ENCODE measurements at places on chromosomes 3 and 15. TPM values are rescaled to one million over a fixed set of nuclear protein-coding genes. Genes with fewer than 3 reads are reported as not detected.

CLDN16 gene
- total RNA-seq = not detected

PXYLP1 gene
- 8.6 TPM for total RNA-seq

P2RY14 gene
- not detected for total RNA-seq

STAC gene
- total RNA-seq = 17.5 TPM

CPNE9 gene
- not detected for total RNA-seq

GOLGA6D gene
- not detected for total RNA-seq

CPA3 gene
- not detected for total RNA-seq

ZPLD1 gene
- not detected for total RNA-seq

ANKDD1A gene
- 15.3 TPM for total RNA-seq

ARPP19 gene
- 43.6 TPM for total RNA-seq

BCL2A1 gene
- total RNA-seq = not detected

TMEM45A gene
- total RNA-seq = 56.3 TPM

ETV5 gene
- 24.7 TPM for total RNA-seq

ZNF80 gene
- not detected for total RNA-seq

PAK6 gene
- total RNA-seq = not detected

MCTP2 gene
- total RNA-seq = 4.7 TPM

SCG5 gene
- total RNA-seq = 100 TPM

CEP19 gene
- 1.6 TPM for total RNA-seq

POLR2H gene
- 75.2 TPM for total RNA-seq

FBXW12 gene
- not detected for total RNA-seq

NUP210 gene
- total RNA-seq = not detected

FBLN2 gene
- total RNA-seq = 587 TPM

CASR gene
- total RNA-seq = not detected

LMAN1L gene
- not detected for total RNA-seq

THBS1 gene
- total RNA-seq = 3,043 TPM

SPESP1 gene
- total RNA-seq = 0.59 TPM

MLF1 gene
- 8.6 TPM for total RNA-seq

CILP gene
- under 0.01 TPM for total RNA-seq

SLC22A13 gene
- total RNA-seq = 0.94 TPM

PIF1 gene
- 4.0 TPM for total RNA-seq

Measured in smooth muscle cell of the coronary artery (primary cell).